ENCODE measurements at places on chromosomes 1 and 21. TPM values are rescaled to one million over a fixed set of nuclear protein-coding genes. Genes with fewer than 3 reads are reported as not detected.

Gene LCE3D
- not detected for total RNA-seq

Gene INKA2
- total RNA-seq = 0.25 TPM

Gene DUSP12
- total RNA-seq = 28.1 TPM

Gene GPR52
- 0.56 TPM for total RNA-seq

Gene SLC6A17
- total RNA-seq = 0.07 TPM

Gene IL20
- total RNA-seq = not detected

Gene SRP9
- 308 TPM for total RNA-seq

Gene LCK
- total RNA-seq = 220 TPM

Gene SH2D1B
- not detected for total RNA-seq

Gene ADGRL2
- not detected for total RNA-seq

Gene GJA9
- total RNA-seq = not detected

Gene MAD2L2
- 71.5 TPM for total RNA-seq

Gene CDK11B
- 38.8 TPM for total RNA-seq

Gene PADI4
- 0.23 TPM for total RNA-seq

Gene RGSL1
- total RNA-seq = not detected

Gene UBXN11
- total RNA-seq = 22.2 TPM

Gene TLR5
- total RNA-seq = 0.21 TPM

Gene SLAMF6
- 55.0 TPM for total RNA-seq

Gene SPATA1
- total RNA-seq = 1.4 TPM

Gene KRTAP12-3
- not detected for total RNA-seq

Gene MNDA
- total RNA-seq = not detected

Gene STPG1
- 11.9 TPM for total RNA-seq

Gene PGLYRP4
- total RNA-seq = not detected

Gene KIF2C
- 101 TPM for total RNA-seq

Gene DHX9
- 244 TPM for total RNA-seq

Gene SIPA1L2
- 4.0 TPM for total RNA-seq

Gene ATXN7L2
- total RNA-seq = 13.0 TPM

Gene VSIG8
- total RNA-seq = 0.11 TPM

Data from activated CD4-positive, alpha-beta T cell treated with anti-CD3 and anti-CD28 coated beads for 36 hours (primary cell).